Amniotic epithelial cell (primary cell): ENCODE measurements at places on chromosomes 3 and 15.
A peak's percentile ranks its signal among the peaks of the same experiment; 100 is the strongest.

DNA sequence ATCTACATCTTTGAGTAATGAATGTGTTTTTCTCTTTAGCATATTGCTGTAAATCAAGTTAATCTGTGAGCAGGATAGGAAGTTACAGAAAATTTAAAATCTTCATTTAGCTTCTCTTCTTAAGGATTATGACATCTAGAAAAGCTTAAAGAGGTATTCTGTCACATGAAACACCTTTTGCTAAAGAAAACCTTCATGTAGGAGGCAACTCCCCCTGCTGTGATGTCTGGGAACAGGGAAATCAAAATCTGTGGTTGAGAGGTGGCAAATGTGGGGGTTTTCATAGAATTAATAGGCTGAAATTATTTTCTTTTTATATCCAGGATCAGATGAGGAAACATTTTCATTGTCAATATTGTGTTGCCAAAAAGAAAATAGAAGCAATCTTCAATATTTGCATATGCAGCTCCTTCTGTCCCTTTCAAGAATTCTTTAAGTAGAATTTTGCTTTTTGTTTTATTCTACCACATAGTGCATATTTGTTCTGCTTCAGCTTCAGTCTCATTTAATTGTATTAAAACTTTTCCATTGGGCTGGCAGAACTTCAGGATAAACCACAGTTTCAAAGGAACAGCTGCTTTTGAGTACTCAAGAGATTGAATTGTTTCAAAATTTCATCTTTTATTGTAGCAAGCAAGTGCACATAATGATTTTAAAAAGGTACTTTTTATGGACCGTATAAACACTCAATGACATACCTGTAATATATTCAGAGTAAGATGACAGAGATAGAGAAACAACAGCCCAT is 128.4 kb downstream of the RAP2B start:
- no peak for DNase-seq

GRCh38 chr3:188062216-188062615 is 91.7 kb upstream of the LPP start:
- no peak for DNase-seq

GRCh38 chr3:26102376-26102775 is 312.5 kb downstream of the OXSM start:
- no peak for DNase-seq

DNA sequence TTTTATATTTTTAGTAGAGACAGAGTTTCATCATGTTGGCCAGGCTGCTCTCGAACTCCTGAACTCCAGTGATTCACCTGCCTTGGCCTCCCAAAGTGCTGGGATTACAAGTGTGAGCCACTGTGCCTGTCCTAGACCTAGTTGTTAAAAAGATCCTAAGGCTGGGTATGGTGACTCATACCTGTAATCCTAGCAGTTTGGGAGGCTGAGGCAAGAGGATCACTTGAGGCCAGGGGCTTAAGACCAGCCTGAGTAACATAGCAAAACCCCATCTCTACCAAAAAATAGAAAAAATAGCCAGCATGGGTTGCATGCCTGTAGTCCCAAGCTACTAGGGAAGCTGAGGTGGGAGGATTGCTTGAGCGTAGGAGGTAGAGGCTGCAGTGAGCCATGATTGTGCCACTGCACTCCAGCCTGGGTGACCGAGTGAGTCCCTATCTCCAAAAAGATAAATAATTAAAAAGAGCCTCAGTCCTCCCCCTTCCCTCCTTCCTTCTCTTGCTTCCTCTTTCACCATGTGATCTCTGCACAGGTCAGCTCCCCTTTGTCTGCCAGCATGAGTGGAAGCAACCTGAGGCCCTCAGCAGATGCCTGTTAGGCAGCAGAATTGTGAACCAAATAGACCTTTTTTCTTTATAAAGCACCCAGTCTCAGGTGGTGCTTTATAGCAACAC is 9.8 kb upstream of the FNDC3B start:
- DNase-seq: peak; percentile 20

DNA sequence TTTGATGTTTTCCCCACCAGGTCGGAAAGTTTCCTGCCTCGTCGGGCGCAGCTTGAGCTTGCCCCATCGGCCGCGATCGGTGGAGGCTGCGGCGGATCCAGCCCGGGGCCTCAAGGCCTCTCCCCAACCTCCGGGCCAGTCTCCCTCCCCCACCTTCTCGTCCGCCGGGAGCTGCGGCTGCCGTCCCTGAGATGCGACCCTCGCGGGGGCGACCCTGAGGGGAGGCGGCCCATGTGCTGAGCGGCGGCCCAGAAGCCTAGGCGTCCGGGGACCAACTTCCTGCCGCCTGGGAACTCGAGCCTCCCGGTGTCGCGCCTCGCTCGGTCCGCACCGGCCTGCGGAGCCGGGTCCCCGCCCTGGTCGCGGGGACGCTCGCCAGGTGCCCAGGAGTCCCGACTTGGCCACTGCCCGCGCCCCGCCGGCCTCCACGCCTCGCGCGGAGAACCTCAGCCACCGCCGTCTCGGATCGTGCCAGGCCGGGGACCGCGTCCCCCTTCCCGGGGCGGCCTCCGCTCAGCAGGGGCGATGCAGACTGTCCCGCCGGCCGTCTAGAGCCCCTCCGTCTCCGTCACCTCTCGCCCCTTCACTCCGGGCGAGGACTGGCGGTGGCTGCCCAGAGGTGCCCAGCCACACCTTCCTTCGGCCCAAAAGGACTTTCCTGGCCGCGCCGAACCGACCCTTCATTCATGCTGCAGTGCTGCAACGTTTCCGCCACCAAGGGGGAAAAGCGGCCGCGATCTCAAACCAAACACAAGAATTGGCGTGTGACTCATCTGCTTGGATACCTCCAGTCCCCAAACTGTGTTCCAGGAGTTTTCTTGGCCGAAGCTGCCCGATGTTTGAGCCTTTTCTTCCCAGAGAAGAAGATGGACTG is 656 bp downstream of the SLMAP start:
- peak; percentile 21 for DNase-seq

DNA sequence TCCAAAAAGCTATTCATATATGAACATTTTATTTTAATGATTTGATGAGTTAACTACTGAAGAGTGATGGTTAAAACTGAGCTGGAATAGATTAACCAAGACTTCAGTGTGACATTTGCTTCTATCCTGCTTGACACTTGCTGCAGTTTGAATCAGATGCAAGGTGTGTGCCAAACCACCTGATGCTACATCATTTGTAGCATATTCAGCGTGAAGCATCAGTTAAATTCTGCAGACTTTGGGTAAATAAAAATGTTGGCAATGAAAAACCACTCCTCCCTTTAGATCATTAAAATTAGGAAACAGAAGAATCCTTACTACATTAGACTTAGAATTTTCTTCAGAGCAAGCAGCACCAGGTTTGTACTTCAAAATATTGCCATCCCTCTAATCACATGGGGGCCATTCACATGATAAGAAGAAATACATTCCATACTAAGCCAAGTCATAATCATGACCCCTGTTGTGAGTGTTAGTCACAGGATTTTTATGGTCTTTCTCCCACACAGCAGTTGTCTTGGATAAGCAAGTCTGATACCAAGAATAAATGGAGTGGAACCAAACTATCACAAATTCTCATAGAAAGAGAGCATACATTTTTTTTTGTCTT is 160.7 kb upstream of the TNIK start:
- DNase-seq: peak; percentile 81

- no peak for DNase-seq
Observed at GRCh38 chr3:183435661-183436060, 7.2 kb upstream of the MCF2L2 start.

DNA sequence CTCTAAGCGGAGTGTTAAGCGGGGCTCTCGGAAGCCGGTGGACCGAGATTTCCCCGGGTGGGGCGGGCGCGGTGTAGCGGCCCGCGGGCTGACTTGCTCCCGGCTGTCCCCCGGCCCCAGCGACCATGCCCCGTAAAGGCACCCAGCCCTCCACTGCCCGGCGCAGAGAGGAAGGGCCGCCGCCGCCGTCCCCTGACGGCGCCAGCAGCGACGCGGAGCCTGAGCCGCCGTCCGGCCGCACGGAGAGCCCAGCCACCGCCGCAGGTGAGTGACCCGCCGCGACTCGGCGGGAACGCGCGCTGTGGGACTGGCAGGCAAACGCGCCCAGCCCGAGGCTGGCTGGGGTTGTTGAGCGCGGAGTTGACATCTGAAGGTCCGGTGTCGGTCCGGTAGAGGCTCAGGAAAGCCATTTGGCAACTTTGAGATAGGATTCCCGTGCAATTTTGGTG is 1.3 kb downstream of the SMC4 start:
- DNase-seq: no peak

DNA sequence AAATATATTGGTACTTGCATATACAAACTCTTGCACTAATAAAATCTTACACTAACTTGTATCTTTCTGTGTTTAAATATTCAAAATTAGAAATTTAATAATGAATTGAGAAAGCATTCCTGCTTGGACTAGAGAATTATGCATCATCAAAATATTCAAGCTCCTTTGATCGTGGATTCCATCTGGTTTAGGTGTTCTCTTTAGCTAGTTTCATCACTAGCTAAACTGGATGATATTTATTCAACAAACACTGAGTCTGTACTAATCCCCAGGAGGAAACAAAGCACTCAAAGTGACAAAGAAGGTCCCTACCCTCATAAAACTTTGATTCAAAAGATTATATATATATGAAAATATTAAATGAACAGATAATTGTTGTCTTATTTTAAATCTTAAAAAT is 1360.9 kb upstream of the ALCAM start:
- DNase-seq: peak; percentile 20

- DNase-seq: peak; percentile 31
Observed at GRCh38 chr3:136074546-136075170, 109.1 kb downstream of the PPP2R3A start.

DNA sequence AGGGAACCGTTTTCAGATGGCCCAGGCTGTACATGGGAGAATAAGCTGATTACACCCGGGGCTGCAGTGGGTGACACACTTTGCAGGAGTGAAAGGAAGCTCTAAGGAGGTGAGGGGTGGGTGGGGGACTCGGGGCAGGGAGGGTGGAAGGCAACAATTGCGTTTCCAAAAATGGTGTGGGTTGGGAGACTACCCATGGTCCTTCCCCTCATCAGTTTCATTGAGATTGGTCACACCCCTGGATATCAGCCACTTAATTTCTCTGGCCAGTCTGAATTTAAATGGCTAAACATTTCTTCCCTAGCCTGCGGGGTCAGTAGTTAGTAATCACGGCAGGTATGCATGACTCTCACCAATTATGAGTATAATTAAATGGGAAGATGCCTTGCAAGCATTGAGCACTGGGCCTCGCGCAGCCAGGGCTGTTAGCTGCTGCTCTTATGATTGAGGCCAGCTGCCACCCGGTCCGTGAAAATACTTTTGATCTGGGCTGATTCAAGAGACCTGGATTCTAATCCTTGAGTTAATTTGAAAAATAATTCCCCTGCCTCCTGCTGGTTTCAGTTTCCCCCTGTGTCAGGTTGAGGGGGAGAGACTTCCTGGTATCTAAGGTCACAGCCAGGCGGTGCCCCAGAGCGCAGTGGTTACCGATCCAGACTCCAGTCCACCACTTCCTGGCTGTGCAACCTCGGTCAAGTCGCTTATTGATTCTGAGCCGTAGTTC is 23.3 kb downstream of the SLC6A6 start:
- no peak for DNase-seq
